ENCODE measurements at places on chromosomes 1 and 21.

DNA sequence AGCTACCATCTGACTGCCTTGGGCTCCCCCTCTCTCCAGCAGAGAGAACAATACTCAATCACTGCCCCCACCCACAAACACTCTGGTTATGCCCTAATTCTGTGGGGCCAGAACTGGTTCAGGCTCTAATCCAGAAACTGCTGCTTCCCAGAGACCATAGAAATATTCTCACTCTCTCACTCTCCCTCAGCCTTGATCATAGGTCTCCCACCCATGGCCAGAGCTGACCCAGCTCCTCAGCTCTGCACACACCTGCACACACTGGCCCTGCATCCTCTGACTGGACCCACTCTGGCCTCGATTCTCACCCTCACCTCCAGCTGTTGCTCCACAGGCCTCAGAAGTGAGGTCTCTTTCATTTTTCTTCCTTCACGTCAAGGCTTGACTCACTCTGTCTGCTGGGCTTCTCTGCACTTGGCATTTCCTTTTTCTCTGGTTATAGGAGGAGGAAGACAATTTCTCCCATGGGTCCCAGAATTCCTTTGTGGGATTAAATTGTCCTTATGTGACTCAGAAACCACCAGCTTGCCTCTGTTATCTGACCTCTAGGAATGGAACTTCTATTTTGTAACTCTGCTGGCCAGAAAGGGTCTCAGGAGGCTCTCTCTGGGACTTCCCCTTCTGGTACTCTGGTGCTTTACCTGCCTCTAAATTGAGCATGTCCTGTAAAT, 15.6 kb upstream of the ZMYM6 start:
- no peak for DNase-seq

GRCh38 chr1:36729716-36730510, 247.2 kb upstream of the CSF3R start:
- DNase-seq = no peak

DNA sequence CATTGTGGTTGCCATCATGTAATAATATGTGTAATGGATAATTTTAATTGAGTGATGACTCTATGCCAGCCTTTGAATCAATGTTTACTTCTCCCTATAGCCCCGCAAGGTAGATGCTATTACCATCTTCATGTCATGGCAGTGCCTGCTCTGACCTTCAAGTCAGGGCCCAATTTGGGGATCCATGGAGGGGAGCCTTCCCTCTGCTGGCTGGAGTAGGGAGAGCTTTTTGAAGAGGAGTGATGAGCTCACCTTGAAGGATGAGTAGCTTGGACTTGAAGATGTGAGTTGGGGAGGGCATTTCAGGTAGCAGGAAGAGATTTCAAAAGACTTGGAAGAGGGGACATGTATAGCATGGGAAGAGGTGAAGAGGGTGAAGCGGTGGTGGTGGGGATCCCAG, 189.2 kb downstream of the FOXD2 start:
- DNase-seq = no peak

- DNase-seq = no peak
Measured at GRCh38 chr1:34784751-34785221, 3.8 kb downstream of the GJB3 start.

- no peak for DNase-seq
Measured at GRCh38 chr1:240491156-240491555, 120.8 kb downstream of the GREM2 start.

- no peak for DNase-seq
Measured at GRCh38 chr1:27940870-27941560, 6.2 kb downstream of the SMPDL3B start.

Data from GM18507 (cell line).